A172 (cell line): ENCODE measurements at places on chromosomes 3 and 15.

- peak; percentile 18 for DNase-seq
Measured at GRCh38 chr3:144114767-144115166, 143.1 kb downstream of the DIPK2A start.

GRCh38 chr15:101246824-101247745 is 4.8 kb downstream of the CHSY1 start:
- no peak for DNase-seq

- no peak for DNase-seq
Measured at GRCh38 chr3:4786431-4786830, 192.8 kb upstream of the BHLHE40 start.

DNA sequence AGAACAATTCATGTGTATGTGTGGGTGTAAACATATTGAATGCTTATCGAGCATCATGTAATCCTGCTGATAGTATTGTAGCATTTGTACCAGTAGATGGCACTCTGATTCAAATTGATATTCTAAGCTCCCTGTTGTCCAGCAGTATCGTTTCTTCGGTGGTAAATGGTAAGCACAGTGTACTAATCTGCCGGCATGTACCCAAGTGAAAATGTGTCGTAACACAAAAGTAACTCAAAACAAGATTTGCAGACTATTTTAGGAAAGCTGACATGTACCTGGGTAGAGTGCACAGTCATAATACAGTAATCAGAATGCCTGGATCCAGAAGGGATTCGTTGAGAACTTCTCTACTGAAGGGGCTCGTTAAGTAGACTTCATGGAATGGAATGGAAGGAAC is 31.7 kb upstream of the MNS1 start:
- peak; percentile 59 for DNase-seq

GRCh38 chr3:129855170-129855831 is 38.2 kb downstream of the TMCC1 start:
- DNase-seq: no peak

- no peak for DNase-seq
Measured at GRCh38 chr3:126721246-126721645, 17.2 kb downstream of the CHCHD6 start.

GRCh38 chr3:191237047-191237882 is 38.2 kb downstream of the OSTN start:
- DNase-seq: no peak

GRCh38 chr15:95836536-95836935 is 494.0 kb upstream of the NR2F2 start:
- no peak for DNase-seq

GRCh38 chr3:184778426-184779332 is 33.3 kb upstream of the VPS8 start:
- DNase-seq: no peak

GRCh38 chr3:156371701-156372100 is 183.2 kb downstream of the SSR3 start:
- no peak for DNase-seq

DNA sequence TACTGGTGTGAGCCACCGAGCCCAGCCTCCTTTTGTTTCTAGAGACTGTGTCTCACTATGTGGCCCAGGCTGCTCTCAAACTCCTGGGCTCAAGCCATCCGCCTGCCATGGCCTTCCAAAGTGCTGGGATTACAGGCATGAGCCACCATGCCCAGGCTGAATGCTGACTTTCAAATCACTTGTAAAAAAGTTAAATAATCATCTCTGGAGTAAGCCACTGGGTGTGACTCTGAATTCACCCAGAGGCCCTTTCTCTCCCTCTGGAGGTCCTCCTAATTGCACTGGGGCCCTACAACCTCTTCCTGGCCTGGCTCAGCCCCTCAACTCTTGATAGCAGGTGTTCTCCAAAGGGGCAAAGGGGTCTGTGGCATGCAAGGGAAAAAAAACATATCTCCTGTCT is 54.8 kb downstream of the MEGF11 start:
- DNase-seq: no peak

DNA sequence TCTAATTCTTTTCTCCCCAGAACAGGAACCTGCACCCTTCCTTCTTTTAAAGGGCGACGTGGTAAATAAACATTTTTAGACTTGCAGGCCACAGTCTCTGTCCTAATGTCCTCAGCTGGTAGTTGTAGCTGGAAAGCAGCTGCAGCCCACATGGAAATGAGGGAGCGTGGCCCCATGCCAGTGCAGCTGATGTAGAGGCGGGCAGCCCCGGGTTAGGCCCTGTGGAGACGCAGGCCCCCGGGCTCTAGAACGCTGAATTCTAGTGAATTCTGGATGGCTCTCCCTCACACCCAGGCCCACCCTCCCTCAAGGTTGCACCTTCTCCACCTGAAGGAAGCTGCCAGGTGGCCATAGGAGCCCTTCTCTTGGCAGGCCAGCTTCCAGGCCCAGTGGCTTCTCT is 52.3 kb downstream of the PGPEP1L start:
- no peak for DNase-seq

DNA sequence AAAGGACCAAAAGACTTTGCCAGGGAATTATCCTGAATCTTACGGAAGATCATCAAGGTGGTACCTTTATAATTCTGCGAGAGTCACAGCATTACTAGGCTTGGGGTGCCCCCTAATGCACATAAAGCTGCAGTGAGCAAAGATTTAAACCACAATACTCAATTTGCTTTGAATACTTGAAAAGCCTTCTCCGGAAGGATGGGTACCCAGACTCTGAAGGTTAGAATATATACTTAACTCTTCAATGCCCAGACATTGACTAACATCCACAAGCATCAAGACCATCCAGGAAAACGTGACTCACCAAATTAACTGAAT is 117.8 kb upstream of the KCNH8 start:
- DNase-seq: peak; percentile 2

DNA sequence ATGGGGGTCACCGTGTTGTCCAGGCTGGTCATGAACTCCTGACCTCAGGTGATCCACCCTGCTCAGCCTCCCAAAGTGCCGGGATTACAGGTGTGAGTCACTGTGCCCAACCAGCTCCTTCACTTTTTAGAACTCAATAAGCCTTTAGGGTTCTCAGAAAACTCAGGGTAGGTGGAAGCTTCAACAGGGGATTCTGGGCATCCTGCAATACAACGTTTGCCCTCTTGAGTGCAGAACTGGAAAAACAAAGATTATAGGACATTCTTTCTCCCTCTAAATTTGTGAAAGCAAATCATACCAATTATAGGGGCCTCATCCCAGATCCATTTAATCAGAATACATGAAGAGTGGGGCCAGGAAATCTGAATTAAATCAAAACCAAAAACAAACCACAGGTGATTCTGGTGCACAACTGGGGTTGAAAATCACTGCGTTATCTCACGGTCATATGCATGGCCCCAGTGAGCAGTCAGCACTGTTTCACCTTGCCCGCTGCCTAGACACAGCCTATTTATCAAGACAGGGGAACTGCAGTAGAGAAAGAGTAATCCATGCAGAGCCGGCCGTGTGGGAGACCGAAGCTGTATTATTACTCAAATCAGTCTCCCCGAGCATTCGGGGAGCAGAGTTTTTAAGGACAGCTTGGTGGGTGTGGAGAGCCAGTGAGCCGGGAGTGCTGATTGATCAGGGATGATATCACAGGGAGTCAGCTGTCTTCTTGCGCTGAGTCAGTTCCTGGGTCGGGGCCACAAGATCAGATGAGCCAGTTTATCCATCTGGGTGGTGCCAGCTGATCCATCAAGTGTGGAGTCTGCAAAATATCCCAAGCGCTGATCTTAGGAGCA is 58.4 kb downstream of the TMEM44 start:
- DNase-seq: peak; percentile 95

GRCh38 chr3:182325213-182325950 is 467.9 kb upstream of the ATP11B start:
- DNase-seq: peak; percentile 78

- no peak for DNase-seq
Measured at GRCh38 chr3:191020730-191021396, 158.4 kb upstream of the GMNC start.

DNA sequence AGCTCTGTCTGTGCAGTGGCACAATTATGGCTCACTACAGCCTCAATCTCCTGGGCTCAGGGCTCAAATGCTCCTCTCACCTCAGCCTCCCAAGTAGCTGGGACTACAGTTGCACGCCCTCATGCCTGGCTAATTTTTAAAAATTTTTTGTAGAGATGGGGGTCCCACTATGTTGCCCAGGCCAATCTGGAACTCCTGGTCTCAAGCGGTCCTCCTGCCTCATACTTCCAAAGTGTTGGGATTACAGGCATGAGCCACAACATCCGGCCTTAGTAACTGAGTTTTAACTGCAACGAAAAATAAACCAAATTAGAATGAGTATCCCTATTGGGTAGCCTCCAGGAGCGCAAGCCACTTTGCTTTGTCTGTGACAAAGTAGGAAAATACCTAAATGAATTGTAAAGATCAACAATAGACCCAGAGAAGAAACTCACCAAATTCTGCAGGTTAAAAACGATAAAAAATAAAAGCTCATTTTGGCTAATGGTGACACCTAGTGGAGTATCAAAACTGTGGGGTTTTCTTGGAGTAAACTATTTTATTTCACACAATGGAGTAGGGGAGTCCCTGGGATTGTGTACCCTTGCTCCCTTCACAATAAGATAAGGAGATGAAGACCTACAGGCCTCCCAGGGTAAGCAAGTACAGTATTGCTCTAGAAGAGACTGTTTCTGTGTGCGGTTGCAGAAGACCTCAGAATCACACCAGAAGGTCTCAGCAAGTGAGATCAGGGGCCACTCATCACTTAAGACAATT is 21.0 kb upstream of the CA12 start:
- DNase-seq: peak; percentile 49

- DNase-seq: no peak
Measured at GRCh38 chr15:67033571-67034044, 31.8 kb upstream of the SMAD3 start.

DNA sequence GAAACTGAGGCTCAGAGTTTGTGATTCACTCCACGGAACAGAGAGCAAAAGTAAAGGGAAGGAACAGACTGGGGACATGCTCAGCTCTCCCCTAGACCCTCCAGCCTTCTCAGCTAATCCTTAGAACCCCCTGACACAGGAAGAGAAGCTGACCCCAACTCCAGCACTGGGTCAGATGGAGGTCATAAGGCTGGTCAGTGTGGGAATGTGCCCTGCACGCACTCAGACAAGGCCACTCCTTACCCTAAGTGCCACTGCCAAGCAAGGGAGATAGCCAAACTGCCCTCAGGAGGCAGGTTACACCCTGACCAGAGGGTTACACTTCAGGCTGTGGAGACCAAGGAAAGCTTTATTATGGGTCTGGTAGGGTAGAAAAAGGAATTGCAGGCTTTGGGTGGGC is 1.2 kb downstream of the RPL29 start:
- DNase-seq: no peak

GRCh38 chr3:178421069-178421468 is 115.2 kb upstream of the KCNMB2 start:
- no peak for DNase-seq

DNA sequence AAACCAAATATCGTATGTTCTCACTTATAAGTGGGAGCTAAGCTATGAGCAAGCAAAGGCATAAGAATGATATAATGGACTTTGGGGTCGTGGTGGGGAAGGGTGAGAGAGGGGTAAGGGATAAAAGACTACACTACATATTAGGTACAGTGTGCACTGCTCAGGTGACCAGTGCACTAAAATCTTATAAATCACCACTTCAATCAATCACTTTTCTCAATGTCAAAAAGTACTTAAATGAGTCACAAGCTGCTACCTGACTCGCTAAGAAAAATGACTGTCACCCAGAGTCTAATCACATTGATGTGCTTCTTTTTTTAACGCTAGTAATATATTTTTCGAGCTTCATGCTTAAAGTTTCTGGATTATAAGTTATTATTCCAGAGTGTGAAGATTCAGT is 95.5 kb downstream of the CBLB start:
- DNase-seq: no peak

DNA sequence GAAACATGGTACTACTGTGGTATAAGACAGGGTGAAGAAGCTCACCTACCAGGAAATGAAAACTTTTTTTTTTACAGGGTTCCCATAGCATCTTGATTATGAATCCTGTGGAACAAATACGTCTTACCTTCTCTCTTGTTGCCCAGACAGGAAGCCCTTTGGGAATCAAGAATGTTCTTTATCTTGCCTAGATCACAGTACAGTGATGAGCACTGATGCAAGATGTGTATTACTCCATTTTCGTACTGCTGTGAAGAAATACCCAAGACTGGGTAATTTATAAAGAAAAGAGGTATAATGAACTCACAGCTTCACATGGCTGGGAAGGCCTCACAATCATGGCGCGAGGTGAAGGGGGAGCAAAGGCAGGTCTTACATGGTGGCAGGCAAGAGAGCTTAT is 281.3 kb downstream of the UBE2E2 start:
- DNase-seq: no peak

DNA sequence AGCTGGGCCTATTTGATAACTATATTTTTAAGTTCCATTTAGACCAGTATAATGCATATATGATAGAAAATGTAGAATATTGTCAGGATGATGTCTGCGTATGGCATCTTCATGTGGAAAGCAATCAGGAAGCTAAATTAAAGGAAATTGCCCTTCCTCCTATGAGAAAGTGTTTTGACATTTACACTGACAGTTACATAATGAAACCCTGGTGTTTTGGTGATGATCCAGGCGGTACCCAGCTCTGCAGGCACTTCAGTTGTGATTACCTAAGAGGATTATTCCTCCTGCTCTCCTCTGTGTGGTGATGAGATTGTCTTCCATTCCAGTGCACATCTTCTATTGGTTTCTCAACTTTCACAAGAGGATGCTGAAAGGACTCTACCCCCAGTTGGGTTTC is 126.5 kb upstream of the MITF start:
- no peak for DNase-seq

- DNase-seq: no peak
Measured at GRCh38 chr3:187044206-187044605, 95.1 kb downstream of the RPL39L start.

DNA sequence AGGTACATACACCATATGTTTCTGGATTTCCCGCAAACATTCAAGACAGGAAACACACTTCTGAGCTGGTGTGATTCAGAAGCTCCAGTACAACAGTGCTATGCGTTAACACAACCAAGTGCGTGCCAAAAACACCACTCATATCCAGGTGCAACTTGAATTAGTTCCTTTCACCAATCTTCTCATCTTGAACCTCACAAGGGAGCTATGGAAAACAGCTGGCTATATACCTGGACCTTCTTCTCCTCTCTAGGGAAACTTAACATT is 31.3 kb downstream of the SUSD5 start:
- DNase-seq: peak; percentile 48

GRCh38 chr3:44128057-44128775 is 113.5 kb upstream of the TOPAZ1 start:
- DNase-seq: no peak

GRCh38 chr15:64833690-64834089 is 8.0 kb upstream of the PLEKHO2 start:
- DNase-seq: no peak

GRCh38 chr3:126952261-126952982 is 30.5 kb upstream of the PLXNA1 start:
- DNase-seq: no peak

- no peak for DNase-seq
Measured at GRCh38 chr3:38978729-38979128, 73.0 kb downstream of the SCN11A start.
